ENCODE measurements at places on chromosomes 4 and X.

DNA sequence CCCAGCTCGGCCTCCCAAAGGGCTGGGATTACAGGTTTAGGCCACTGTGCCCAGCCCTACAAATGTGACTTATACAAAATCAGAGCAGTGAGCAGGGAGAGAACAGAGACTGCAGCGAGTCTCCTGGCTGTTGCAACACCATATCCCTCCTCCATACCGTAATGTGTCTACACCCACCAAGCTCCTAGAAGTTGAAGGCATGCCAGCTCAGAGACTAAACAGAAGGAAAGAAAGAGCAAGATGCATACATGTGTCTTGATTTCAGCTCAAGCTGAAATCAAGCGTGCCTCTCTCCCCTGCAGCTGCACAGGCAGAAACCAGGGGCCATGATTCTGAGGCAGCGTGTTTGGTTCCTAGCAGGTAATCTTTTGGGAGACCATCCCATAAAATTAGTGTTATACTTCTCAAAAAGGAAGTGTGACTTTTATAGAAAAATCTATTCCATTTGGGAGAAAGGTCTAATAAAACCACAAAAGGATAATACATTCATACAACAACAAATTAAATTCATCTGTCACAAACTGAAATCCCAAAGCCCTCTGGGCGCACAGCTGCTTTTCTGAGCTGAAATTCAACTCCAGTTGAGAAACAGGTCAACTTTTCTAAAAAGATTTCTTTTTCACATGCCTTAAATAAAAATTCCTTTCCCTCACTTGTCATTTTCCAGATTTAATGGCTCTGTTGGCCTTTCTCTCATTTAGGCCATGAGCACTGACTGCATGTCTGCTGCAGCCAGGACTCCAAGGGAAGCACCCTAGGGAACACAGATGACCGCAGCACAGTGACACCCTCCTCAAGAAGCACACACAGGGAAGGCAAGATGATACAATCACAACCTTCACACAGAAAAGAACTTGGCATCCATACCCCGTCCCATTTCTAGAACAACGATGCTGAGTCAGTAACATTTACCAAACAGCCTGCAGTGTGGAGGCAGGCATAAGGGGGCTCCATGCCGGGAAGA, 34.4 kb downstream of the AFAP1 start:
- peak; percentile 64 for DNase-seq

DNA sequence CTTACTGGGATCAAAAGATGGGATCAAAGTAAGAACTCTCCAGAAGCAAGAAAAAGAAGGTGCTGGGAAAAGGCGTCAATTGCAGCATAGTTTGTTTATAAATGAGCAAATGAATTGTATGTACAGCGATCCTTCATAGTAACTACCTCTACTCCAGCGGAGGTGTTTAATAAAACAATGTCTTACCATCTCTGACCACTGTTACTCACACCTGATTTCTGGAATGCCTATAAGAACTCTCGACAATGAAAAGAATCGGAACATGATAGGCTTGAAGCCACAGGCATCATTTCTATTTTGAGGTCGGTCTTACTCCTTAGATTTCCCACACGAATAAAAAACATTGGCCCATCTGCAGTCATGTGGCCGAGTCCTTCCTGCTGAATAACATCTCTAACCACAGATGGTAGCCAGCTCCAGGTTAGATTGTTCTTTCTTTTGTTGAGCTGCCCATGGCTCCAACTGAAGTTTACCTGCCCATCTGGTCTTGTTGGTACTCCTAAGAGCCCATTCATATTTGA, 67.6 kb downstream of the CLDN34 start:
- no peak for DNase-seq

DNA sequence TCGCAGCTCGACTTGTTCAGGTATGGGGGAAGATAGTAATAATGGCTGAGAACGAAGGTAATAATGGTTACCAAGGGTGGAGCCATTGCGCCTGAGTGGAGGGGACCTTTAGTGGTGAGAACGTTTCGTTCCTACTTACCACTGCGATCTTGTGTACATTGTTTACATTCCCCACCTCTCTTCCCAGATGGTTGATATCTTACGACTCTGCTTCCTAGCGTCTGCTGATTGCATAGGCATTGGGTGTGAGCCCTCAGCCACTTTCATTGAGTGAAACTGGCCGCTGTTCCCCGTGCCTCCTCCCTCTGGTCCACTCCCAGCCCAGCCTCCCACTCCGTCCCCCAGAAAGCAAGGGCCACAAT, 850 bp downstream of the IGBP1 start:
- DNase-seq, result no peak

DNA sequence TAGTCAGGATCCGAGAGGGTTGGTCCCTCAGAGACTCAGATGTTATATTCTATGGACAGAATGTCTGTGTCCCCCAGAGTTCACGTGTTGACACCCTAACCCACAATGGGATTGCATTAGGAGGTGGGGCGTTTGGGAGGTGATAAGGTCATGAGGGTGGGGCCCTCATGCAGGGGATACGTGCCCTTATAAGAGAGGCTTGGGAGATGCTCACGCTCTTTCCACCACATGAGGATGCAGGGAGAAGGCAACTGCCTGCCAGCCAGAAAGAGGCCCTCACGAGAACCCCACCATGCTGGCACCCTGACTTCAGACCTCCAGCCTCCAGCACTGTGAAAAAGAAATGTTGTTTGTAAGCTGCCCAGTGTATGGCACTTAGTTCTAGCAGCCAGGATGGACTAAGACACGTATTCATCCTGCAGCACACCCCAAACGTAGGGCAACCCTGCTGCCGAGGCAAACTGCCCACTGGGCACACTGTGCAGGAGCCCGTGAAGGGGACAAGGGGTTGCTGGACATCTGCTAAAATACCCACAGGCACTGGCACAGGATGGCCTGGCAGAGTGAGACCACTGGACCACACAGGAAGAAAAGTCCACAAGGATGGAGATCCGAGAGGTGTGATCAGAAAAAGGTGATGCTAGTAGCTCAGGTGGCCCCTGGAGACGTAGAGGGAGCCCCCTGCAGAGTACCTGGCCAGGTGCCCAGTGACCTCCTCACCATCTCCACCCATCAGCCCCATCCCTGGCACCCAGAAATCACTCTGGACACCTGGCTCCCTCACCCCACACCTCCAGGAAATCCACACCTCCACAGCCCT, 62.7 kb downstream of the HTRA3 start:
- no peak for DNase-seq

DNA sequence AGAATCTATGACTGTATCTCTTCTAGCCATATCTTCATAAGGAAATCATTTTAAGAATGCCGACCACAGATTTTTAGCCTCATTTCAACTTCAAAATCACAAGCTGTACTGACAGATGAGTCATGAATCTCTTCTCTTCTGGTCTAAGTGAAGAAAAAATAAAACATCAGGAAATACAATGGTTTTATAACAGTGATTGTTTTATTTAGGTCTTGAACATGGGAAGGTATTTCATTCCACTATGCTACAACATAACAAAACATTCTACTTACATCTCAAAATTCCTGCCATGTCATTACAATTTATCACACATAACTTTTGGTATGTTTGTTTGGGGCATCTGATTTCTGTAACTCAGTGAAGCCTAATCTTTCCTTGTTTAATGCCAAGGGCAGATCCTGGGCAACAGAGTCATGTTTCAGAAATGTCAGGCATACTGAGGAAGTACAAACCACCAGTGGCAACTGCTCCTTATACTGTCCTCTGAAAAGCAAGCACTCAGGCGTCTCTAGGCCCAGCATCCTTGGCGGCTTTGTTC, 325.0 kb downstream of the PDHA2 start:
- DNase-seq, result peak; percentile 80

DNA sequence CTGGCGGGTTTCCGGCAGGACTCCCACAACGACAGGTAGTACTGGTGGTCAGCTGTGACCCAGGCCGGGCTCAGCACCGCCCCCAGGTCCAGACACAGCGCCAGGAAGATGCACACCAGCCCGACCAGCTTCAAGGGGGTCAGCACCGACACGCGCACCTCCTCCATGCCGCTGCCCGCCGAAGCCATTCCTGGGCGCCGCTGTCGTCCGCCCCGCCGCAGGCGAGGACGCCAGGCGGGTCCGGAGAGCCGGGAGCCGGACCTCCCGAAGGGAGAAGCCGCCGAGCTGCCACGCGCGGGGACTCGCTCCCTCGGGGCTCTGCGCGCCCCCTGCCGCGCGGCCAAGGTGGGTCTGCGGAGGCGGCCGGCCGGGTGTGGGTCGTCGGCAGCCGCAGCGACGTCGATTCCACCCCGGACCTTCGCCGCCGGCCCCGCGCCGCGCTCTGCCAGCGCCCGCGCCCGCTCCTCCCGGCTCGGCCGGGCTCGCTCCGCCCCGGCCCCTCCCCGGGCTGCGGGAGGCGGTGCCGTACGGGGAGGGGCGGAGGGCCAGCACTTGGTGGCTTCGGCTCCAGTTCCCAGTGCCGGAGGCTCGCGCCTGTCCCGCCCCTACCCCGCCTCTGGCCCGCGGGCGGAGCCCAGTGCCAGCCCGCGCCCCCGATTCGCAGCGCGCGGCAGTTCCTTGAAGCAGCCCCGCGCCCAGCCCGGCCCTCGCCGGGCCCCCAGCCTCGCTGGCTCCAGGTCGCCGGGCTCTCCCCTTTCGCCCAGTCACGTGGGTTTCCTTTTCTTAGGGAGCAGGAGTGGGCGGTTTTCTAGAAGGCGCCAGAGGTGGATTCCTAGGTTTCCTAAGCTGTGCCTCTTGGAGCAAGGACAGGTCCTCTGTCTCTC, at the start of gene TMEM47:
TMEM47 (minus strand) TSS at position 444 of the 884 bp plus-strand sequence; CDS start at position 188, 256 bp downstream.
- peak; percentile 59 for DNase-seq

Data from stromal cell of bone marrow (primary cell).